IPS DF 6.9 (cell line): ENCODE measurements at places on chromosomes 13 and 19.

DNA sequence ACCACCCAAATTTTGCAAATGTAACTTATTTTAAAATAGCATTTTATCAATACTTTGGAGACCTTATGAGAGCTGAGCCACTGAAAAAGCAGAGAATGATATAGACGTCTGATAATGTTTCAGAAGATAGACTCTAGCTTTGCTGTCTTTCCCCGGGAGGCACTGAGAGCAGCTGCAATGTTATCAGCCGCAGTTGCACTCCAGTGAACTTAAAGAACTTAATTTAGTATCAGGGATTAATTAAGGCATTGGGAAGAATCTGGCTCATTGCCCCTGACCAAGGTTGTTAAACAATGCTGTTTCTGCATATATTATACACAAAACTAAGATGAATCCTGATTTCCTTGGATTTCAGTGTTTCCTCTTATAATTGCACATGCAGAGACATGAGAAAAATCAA, 75.7 kb upstream of the SGCG start:
- DNase-seq = no peak

DNA sequence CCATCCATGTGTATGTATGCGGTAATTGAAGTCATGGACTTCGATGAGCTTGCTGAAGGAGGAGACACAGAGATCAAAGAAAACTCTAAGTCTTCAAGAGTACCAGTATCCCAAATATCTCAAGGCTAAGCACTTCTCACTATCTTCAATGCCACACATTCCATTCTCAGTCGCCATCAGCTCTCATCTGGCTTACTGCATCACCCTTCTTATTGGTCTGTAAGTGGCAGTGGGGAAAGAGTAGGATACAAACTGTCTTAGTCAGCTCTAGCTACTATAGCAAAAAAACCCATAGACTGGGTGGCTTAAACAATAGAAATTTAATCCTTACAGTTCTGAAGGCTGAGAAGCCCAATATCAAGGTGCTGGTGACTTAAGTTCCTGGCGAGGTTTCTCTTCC, 218.7 kb downstream of the POSTN start:
- no peak for DNase-seq

DNA sequence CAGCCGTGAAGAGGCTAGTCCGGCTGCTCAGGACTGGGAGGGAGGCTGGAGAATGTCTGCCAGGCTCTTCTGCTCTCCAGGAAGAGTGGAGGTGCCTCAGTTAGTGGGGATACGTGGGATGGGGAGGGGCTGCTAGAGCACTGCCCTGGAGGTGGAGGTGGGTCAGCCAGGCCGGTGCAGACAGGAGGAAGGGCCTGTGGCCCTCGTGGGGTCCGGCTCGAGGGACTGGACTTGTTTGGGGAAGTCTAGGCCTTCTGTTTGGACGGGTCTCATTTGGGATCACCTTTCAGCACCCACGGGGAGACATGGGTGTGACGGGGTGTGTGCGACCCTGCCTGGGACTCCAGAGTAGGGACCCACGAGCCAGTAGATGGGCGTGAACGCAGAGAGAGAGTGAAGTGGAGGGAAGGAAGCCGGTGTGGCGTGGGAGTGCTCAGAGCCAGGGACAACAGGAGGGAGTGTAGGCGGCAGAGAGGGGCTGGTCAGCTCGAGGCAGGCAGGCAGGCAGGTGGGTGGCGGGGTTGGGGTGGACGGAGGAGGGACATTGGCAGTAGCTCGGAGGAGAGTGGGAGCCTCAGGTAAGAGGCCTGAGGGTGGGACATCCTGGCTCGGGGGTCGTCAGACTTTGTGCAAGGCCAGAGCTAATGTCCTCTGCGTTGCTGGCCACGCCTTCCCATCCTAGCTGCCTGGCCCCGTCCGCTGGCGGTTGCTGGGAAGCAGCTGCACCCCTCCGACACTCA, 11.5 kb downstream of the EPN1 start:
- DNase-seq = no peak

GRCh38 chr13:58032676-58033460, 401.3 kb downstream of the PCDH17 start:
- DNase-seq = no peak

GRCh38 chr19:27962264-27962663, 1250.7 kb downstream of the UQCRFS1 start:
- DNase-seq = no peak

GRCh38 chr19:5820785-5821184, 15.9 kb downstream of the NRTN start:
- DNase-seq = no peak

- DNase-seq = no peak
These were observed 423 bp downstream of the KLK8 start for GRCh38 chr19:51000981-51001380.

- DNase-seq = no peak
These were observed 12.7 kb downstream of the PRKCG start for GRCh38 chr19:53894707-53895106.

DNA sequence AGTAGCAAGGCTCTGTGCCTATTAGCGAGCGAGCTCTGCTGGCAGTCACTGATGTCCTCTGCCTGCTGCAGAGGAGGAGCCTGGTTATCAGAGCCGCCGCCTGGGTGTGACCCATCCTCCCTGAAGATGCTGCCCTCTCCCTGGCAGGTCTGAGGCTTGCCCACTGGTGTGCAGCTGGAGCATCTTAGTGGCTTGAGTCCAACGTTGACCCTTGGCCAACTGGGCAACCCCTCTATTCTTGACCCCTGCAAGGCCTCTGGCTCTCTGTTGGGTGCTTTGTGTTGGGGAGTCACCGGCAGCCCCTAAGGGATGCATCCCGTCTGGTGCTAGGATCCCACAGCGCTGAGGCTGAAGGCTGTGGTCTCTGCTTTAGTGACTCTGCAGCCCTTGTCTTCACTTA, 277.9 kb upstream of the SOX1 start:
- DNase-seq = no peak

GRCh38 chr13:50104493-50104892, 89.2 kb downstream of the KCNRG start:
- DNase-seq = no peak

DNA sequence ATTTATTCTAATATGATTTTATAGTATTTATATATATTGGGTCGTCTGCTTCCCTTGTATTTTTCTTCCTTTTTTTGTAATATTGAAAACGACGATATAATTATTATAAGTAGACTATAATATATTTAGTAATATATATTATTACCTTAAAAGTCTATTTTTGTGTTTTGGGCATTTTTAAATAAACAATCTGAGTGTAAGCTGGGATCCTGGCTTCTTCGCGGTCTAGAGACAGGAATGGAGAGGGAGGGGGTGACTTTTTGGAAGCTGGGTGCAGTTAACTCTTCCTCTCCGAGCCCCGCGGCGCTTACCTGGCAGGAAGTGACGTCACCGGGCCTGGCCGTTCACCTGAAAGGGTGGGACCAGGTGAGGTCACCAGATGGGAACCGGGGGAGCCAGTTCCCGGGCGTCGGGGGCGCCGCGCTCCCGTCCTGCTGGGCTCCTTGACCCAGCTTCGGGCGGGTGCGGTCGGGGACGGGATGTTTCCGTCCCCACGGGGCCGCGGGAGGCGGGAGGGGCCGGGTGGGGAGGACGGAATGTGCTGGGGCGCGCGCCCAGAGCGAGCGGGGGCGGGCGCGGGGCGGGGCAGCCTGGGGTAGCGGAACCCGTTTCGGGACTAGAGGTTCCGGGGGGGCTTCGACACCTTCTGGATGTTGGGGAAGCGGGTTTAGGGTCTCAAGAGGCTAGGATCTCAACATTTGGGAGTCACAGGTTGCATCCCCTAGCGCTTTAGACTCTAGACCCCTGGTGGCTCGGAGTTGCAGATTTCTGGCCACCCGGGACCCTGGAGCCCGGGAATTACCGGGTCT, 2.8 kb downstream of the ZFP36 start:
- no peak for DNase-seq

DNA sequence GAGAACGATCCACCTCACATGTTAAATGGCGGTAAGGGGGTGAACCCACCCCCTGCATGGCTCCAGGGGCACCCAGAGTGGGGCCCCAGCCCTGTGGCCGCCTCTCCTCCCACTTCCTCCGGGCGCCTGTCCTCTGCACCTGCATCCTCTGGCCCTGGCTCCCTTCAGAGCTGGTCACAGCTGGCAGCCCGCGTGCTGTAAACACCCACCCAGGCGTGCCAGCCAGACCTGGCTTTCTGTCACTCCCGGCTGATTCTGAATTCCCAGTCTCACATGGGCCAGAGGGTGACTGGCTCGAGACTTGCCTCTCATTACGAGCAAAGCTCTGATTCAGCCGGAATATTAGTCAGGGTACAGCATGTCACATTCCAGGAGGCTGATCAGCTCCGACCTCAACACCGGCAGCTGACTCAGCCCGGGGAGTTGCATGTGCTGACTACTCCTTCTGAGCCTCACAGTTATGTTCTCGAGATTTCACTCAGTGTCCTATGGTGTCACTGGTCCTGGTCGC, 75.1 kb downstream of the GNG7 start:
- no peak for DNase-seq

DNA sequence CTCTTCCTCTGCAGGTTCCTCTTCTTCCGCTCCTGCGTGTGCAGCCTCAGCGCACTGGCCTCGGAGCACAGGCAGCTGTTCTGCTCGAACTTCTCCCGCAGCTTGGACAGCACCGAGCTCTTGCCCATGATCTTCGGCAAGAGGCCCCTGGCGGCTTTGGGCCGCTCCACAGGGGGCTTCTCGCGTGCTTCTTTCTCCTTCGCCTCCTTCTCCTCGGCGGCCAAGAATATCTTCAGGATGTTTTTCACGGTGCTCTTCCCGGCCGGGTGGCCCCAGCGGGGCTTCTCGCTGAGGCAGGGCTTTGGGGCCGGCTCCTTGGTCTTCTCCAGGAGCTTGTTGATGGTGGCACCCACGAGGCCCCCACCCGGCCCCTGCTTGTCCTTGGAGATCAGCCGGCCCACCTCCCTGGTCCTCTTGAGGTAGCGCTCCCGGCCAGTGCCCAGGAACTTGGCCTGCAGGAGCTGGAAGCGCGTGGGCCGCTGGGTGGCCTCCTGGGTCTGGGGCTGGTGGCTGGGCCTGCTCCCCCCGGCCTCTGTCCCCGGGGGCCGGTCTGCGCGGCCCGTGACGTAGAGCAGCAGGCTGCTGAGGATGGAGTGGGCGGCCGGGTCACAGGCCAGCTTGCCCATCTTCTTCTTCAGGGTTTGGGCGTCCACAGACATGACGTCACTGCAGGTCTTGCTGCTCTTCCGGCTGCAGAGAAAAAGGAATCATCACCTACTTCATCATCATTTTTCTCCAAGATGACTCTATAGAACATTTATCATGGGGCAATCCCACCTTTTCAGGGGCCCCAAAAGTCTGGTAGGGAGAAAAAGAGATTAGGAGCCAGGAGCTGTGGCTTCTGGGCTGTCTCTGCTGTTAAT, 43.8 kb upstream of the GRTP1 start:
- DNase-seq = no peak

- no peak for DNase-seq
These were observed 57.4 kb downstream of the KCNRG start for GRCh38 chr13:50072676-50073075.

GRCh38 chr19:50311723-50312635, 17.2 kb downstream of the KCNC3 start:
- no peak for DNase-seq

GRCh38 chr13:84607261-84608013, 725.2 kb upstream of the SLITRK1 start:
- no peak for DNase-seq

DNA sequence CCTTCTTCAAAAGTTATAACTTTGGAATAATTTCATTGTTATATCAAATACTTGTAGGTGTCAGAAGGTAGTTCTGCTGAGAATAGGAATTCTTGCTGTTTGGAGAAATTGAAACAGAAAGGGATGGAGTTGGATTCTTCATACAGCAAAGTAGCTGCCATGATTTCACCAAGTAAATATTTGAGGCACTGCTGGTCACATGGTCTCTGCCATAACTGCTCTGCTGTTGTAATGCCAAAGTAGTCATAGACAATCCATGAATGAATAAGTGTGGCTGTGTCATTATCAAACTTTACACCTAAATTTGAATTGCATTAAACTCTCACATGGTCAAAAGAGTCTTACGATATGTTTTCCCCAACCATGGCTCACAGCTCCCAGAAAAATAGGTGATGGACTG, 308.6 kb downstream of the GPC6 start:
- no peak for DNase-seq

DNA sequence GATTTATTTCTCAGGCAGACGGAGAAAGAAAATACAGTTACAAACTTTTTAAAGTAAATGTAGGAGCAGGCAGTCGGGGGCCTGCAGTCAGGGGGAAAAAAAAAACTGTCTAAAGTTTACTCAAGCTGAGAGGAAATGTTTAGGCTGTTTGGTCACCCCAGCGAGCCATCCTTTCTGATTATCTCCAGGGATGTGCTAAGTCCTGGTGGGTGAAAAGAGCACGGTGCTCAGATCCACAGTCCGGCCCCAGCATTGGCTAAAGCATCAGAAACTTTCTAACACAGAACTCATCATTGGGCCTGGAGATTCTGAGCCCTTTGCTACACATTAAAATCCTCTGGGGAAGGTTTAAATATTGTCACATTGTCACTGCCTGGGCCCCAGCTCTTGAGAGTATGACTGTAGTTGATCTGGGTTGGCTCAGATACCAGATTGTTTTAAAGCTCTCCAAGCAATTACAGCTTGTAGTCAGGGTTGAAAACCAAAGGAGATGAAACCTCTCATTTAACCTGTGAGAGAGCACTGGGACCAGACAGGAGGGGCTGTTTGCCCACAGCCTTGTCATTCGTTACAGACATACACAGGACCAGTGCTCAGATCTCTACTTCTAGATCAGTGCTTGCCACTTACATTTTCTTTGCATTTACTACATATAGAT, 131.1 kb upstream of the HTR2A start:
- no peak for DNase-seq

- no peak for DNase-seq
These were observed 19.9 kb downstream of the IFNL3 start for GRCh38 chr19:39224910-39225309.

DNA sequence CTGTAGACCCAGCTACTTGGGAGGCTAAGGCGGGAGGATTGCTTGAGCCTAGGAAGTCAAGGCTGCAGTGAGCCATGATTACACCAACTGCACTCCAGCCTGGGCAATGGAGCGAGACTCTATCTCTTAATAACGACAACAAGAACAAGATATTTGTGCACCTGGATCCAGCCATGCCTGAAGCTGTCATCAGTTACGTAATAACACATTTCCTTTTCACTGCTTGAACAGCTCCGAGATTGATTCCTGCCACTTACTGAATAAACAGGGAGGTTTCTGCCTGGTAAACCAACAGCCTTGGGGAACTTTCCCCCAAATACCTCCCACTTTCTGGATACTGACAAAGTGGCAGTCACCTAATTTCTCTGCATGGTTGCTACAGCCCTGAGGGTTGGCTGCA, 5.4 kb downstream of the KANK2 start:
- no peak for DNase-seq

DNA sequence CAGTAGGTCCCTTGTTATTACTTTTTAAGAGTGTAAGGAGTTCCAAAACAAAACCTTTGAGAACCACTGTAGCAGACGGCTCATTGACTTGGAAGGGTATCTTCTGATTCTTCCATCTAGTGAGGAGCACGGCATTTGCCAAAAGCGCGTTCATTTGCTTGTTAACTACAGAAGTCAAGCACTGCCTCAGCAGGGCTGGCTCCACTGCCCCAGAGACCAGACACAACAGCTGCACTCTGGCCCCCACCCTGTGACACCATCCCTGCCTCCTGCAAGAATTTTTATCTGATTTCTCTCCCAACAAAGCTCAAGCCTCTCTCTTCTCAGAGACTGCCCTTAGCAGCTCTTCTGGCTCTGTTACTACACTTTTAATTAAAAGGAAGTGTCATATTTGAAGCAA, 20.7 kb upstream of the XPO4 start:
- DNase-seq = no peak
